ENCODE measurements at places on chromosomes 11 and 22.
A peak's percentile ranks its signal among the peaks of the same experiment; 100 is the strongest.

DNA sequence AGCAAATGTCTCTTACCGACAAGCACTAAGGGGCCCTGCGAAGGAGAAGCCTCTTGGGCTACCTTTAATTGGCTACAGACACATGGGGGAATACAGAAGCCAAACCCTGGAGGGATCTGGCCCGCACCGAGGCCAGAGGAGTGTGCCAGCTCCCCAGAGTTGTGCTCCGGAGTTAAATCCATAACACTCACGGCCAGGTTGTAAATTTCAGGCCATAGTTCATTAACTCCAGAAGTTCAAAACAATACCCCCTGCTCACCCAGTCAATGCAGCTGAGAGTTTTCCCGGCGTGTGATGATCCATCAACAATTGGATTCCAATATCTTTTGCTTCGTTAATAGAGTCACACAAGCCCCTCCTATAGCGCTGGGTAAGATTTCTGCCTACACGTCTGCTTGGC is 371.5 kb downstream of the NXPE2 start:
- DNase-seq, result no peak

DNA sequence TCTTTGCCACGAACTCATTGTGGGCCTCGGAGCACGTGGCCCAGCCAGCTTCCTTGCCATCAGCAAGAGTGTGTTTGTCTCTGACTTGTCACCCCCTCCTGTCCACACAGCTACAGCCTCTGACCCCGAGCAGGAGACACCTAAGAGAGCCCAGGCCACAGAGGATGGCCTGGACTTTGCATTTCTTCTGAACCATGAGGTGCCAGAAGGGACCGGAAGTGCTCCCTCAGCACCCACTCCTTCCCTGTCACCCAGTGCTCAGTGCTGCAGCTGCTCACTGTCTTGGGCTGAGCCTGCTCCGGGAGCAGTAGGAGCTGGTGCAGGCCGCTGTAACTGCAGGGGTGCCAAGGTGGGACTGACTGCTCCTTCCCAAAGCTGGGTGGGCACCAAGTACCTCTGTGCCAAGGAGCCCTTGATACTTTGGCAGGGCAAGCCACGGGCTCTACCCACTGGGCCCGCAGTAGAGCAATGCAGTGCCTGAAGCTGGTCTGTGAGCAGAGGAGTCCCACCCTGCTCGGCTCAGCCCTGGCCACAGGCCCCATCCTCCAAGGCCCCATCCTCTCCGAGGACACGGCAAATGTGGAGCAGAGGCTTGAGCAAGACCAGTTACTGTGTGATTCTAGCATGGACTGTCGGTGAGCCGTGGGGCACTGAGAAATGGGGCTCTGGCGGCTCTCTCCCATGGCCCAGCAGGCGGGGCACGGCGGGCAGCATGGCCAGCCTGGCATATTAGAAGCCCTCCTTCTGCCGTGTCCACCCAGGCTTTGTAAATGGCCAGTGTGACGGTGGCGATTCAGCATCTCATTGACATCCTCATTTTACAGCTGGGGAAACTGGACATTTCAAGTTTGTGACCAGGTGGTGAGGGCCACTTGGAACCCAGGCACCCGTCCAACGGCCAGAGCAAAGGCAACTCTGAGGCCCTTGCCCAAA is 6.3 kb downstream of the GRK2 start:
- peak; percentile 43 for DNase-seq

- DNase-seq, result no peak
These were observed 40.9 kb downstream of the SIK3 start for GRCh38 chr11:117057317-117057716.

DNA sequence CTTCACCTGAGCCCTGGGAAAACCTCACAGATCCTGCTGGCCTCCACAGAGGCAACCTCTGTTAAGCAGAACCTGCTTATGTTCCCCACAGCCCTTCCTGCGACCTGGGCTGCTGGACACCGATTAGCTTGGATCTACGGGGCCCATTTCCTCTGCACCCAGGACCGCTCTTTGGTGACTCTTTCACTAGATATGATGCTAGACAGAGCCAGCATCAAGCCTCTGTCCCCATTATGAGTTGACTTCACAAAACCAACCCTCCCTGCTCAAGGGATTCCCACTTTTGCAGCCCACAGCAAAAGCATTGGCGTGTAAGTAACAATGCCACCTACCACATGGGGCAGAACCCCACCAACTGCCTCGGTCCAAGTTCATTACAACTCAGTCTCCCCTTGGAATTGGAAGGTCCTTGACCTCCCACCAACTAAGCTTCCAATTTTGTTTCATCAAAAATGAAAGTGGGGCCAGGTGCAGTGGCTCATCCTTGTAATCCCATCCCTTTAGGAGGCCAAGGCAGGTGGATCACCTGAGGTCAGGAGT is 15.2 kb upstream of the TMPRSS4 start:
- no peak for DNase-seq

- no peak for DNase-seq
These were observed 7.3 kb downstream of the GRAMD1B start for GRCh38 chr11:123437236-123437979.

- DNase-seq, result no peak
These were observed 19.8 kb upstream of the EHF start for GRCh38 chr11:34601085-34601444.

GRCh38 chr11:66904561-66904960 is 47.7 kb downstream of the LRFN4 start:
- DNase-seq, result no peak

- no peak for DNase-seq
These were observed 94.9 kb downstream of the PRR5L start for GRCh38 chr11:36390963-36391471.

- no peak for DNase-seq
These were observed 59.8 kb downstream of the CEP57 start for GRCh38 chr11:95850137-95850536.

GRCh38 chr11:44518968-44519550 is 46.4 kb upstream of the CD82 start:
- DNase-seq, result no peak
